ENCODE measurements at places on chromosomes 13 and 19.

- DNase-seq = no peak
Measured at GRCh38 chr13:33286128-33286527, 573 bp upstream of the STARD13 start.

DNA sequence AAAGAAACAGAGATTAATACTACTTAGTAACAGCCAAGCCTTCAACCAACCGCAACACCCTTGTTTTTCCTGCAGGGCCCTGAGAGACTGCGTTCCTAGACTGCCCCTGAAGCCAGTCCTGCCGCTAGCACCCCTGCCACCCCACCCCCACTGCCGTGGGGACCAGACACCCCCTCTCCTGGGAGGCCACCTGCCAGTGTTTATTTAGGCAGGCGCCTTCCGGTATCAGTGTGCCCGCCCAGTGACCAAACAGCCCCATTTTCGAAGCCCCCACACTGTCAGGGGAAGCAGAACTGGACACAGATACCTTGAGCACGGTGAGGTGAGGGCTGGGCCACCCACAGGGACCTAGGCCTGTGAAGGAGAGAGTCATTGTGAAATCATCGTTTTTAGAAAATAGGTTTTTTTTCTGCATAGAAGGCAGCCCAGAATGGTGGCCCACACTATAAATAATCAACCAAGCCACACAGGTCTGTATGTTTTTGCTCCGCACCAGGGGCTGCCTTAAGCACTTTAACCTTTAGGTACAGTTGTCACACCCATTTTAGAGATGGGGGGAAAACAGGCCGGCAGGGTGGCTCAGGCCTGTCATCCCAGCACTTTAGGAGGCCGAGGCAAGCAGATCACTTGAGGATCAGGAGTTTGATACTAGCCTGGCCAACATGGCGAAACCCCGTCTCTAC lies 3.5 kb upstream of the TLE5 start:
- DNase-seq = peak; percentile 63

GRCh38 chr19:3100331-3100730 lies 6.2 kb downstream of the GNA11 start:
- DNase-seq = no peak

DNA sequence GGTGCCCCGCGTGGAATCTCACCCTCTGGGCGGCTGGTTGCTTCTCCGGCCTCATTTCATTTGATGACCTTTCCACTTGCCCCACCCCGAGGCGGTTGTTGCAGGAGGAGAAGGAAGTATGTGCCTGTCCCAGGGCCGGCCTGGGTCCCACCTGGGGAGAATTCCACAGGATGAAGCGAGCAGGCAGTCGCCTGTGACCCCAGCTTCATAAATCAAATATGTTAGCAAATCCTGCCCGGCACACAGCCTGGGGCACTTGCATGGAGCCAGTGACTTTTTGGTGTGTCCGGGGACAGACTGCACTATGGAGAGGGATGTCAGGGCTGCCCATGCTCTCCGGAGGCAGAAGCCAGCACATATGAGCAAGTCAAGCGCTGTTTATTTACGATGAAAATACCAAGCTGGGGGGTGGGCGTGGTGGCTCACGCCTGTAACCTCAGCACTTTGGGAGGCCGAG lies 19.7 kb upstream of the ZBTB7A start:
- no peak for DNase-seq

DNA sequence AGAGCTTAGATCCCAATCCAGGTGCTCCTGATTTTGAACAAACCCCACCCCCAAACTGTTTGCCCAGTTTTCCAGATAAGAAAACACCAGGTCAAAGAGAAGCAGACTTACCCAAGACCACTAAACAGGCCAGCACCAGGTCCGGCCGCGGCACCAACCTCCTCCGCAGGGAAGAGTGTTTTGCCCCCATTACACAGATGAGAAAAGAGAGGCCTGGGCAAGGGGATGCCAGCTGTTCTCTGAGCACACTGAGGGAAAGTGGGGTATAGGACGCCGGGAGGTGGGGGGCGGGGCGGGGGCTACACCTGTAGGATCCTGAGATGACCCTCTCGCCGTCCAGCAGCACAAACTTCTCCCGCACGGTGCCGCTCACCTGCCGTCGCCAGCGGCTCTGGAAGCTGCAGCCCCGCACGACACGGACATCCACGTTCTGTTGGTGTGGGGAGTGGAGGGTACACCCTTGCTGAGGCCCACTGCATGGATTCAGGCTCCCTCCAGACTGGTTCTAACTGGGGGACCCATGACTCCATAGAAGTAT lies 3.1 kb downstream of the SPACA4 start:
- no peak for DNase-seq
